Mesothelial cell of epicardium (in vitro differentiated cells): ENCODE measurements at places on chromosomes 12 and 14.

- no peak for DNase-seq
- H3K4me3 ChIP-seq, result no peak overlapping the region
- H3K27me3 ChIP-seq, result peaks cover 21% of the 10 kb centered on the region
- H3K36me3 ChIP-seq, result no peaks in the 10 kb centered on the region
- no peak overlapping the region for H3K27ac ChIP-seq
Measured at GRCh38 chr12:72323881-72324280, 51.7 kb downstream of the TRHDE start.

GRCh38 chr12:124033859-124034258 is 60.8 kb downstream of the ZNF664 start:
- H3K27ac ChIP-seq, result no peak overlapping the region
- no peak overlapping the region for H3K4me3 ChIP-seq
- H3K27me3 ChIP-seq, result no peaks in the 10 kb centered on the region
- no peak for DNase-seq
- no peaks in the 10 kb centered on the region for H3K36me3 ChIP-seq
- peaks cover 22% of the 10 kb centered on the region for H3K4me1 ChIP-seq

DNA sequence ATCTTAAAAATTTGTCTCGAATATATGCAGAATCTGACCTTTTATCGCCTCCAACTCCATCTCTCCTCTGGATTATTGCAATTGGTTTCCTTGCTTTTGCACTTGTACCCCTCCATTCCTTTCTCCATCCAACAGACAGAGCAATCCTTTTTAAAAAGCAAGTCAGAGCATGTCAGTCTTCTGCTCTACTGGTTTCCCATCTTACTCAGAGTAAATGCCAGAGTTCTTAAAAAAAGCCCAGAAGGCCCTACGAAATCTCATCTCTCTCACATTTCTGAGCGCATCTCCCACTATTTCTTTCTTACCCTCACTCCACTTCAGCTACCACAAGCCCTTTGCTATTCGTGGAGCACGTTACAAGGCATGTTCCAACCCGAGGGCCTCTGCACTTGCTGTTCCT is 236.9 kb upstream of the DDHD1 start:
- DNase-seq, result no peak
- no peak overlapping the region for H3K27ac ChIP-seq
- H3K4me3 ChIP-seq, result no peak overlapping the region
- H3K4me1 ChIP-seq, result no peaks in the 10 kb centered on the region

- H3K36me3 ChIP-seq, result no peaks in the 10 kb centered on the region
- no peaks in the 10 kb centered on the region for H3K27me3 ChIP-seq
- H3K4me3 ChIP-seq, result no peak overlapping the region
- H3K4me1 ChIP-seq, result no peaks in the 10 kb centered on the region
- no peak for DNase-seq
Measured at GRCh38 chr14:101506926-101507835, 54.1 kb upstream of the DIO3 start.

DNA sequence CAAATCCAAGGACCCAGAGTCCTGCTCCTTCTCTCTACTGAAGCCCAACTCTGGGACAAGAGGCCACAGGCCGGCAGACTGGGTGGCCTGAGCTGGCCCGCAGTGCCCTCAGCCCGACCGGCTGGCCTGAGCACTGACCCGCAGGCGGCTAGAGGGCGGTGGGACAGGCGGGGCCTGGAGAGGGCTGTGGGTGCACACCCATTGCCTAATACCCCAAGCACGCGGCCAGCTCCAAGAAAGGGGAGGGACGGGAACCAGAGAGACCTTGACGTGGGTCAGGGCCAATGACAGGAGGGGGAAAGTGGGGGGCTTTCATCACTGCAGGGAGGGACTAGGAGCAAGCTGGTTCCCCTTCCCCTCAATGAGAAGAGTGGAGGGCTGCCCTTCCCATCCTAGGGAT is 2.0 kb upstream of the WNT10B start:
- H3K4me1 ChIP-seq, result peaks cover 34% of the 10 kb centered on the region
- peaks cover 95% of the 10 kb centered on the region for H3K27me3 ChIP-seq
- no peaks in the 10 kb centered on the region for H3K36me3 ChIP-seq
- no peak overlapping the region for H3K27ac ChIP-seq
- no peak for DNase-seq

DNA sequence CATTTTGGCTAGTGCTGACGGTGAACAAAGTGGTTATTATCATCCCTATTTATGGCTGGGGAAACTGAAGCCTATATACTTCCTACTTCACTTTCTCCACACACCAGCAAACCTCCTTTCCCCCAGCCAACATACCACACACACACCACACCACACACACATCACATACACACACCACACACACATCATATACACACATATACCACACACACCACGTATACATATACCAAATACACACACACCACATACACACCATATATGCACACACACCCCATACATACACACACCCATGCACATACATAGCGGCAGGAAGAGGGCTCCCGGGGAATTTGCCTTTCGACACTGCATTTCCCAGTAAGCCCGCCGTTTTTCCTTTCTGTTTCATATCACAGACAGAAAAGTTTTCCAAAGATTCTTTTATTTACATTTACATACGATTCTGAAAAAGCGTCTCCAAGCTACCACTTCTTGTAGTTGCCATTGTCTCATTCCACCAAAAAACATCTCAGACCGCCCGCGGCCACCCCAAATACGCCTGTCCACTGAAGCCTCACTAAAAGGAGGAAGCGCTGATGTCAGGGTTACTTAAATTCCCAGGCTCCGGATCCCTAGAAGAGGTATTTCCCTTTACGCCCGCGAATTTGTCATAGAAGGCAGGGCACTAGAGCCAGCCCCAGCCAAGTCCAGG is 823 bp upstream of the RAB5B start:
- H3K27me3 ChIP-seq, result no peaks in the 10 kb centered on the region
- no peak overlapping the region for H3K4me3 ChIP-seq
- H3K36me3 ChIP-seq, result peaks cover 7% of the 10 kb centered on the region
- no peak overlapping the region for H3K27ac ChIP-seq
- DNase-seq, result no peak
- H3K4me1 ChIP-seq, result peaks cover 10% of the 10 kb centered on the region

DNA sequence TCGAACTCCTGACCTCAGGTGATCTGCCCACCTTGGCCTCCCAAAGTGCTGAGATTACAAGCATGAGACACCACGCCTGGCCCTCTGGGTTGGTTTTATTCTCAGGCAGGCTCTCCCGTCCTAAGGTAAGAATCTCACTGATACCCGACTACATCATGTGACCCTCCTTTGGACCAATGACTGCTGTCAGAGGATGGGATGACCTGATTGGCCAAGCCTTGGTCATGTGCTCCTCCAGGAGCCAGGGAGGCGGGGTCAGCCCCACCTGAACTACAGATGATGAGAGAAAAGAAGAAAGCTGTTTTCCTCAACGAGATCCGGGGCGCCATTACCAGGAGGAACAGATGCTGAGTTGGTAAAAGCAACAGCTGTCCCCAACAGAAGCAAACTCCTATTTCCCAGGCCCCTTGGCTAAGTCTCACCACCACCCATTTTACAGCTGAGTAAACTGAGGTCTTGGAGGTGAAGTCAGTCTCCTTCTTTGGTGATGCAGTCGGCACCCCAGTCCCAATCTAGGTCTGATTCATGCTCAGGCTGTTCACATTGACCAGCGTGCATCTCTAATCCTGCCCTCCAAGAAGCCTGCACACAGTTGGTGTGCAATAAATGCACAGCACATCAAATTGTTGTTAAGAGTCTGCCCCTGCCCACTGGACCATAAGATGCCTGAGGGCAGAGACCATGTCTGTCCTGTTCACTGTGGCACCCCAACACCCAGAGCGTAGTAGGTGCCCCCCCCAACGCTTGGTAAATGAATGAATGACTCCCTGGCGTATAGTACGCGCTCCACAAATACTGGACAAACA is 118.8 kb downstream of the SCARB1 start:
- H3K27ac ChIP-seq, result peak overlapping the region; percentile 85
- no peaks in the 10 kb centered on the region for H3K27me3 ChIP-seq
- peaks cover 27% of the 10 kb centered on the region for H3K4me1 ChIP-seq
- no peaks in the 10 kb centered on the region for H3K36me3 ChIP-seq
- no peak for DNase-seq
- H3K4me3 ChIP-seq, result no peak overlapping the region

DNA sequence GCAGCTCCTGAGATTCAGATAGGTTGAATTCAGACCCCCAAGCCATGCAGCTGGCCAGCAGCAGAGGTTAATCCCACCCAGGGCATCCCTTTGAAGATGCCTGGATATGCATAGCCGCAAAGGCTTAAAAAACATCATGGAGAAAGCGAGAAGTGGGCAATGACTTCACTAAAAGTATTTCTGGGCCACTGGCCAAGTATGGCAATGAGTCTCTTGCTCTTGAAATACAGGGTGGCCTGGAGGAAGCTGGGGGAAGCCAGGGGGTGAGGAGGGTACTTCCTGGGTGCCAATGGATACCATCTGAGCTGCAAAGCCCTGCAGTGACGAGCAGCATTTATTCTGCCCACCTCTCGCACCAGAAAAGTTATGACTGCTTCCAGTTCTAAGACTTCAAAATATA is 539.3 kb upstream of the TBX3 start:
- no peak for DNase-seq
- H3K36me3 ChIP-seq, result no peaks in the 10 kb centered on the region
- peak overlapping the region; percentile 95 for H3K27ac ChIP-seq
- H3K4me3 ChIP-seq, result no peak overlapping the region

DNA sequence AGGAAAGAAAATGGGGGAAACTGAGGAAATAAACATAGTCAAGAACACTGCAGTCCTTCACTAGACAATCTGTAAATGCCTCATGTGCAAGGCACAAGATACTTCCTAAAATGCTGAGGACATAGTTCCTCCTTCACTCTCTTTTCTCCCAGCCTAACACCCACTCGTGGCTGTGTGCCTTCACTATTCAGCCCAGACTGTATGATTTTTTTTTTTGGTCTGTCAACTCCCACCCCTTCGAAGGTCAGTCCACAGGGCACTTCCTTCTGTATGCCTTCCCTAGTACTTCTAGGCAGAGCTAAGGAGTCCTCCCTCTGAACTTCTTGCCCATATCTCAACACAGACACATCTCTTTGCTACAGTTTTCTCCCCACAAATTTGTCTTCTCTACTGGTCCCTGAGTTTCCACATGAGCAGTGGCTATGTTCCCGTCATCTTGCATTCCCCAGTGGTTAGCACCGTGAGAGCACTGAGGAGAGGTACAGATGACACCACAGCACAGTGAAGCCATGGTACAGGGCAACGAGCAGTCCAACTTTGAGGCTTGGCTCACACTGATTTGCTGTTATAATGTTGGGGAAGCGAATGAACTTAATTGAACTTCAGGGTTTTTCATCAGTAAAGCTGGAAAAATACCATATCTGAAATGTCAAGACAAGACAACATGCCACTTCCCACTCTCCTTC is 24.1 kb upstream of the SYCP3 start:
- no peak overlapping the region for H3K4me3 ChIP-seq
- peaks cover 11% of the 10 kb centered on the region for H3K36me3 ChIP-seq
- peaks cover 25% of the 10 kb centered on the region for H3K4me1 ChIP-seq
- no peaks in the 10 kb centered on the region for H3K27me3 ChIP-seq
- peak overlapping the region; percentile 1 for H3K27ac ChIP-seq

- H3K36me3 ChIP-seq, result peaks cover 8% of the 10 kb centered on the region
- no peak overlapping the region for H3K4me3 ChIP-seq
- H3K27me3 ChIP-seq, result no peaks in the 10 kb centered on the region
- peaks cover 28% of the 10 kb centered on the region for H3K4me1 ChIP-seq
Measured at GRCh38 chr12:94585626-94586025, 64.7 kb downstream of the TMCC3 start.

GRCh38 chr12:25394025-25394424 is 143.3 kb upstream of the KRAS start:
- H3K4me3 ChIP-seq, result no peak overlapping the region
- no peaks in the 10 kb centered on the region for H3K36me3 ChIP-seq
- H3K27me3 ChIP-seq, result no peaks in the 10 kb centered on the region

DNA sequence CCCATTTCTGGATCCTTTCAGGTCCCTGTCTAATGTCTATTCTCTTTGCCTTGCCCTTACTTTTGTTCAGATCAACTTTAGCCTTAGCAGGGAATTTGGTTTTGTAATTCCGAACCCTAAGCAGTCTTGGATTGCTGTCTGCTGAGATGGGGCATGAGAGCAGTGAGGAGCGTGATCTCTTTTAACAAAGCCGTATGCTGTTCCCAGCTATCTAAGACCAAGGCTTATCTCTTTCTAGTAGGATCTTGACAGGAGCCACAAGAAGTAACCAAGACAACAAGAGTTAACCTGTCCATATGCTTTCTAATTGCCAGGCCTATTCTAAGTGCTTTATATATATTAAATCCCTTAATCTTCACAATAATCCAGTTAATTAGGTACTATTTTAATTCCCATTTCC is 4.5 kb upstream of the DHRS7 start:
- DNase-seq, result no peak
- H3K36me3 ChIP-seq, result no peaks in the 10 kb centered on the region
- no peak overlapping the region for H3K4me3 ChIP-seq
- no peak overlapping the region for H3K27ac ChIP-seq
- H3K27me3 ChIP-seq, result peaks cover 2% of the 10 kb centered on the region
- H3K4me1 ChIP-seq, result no peaks in the 10 kb centered on the region

DNA sequence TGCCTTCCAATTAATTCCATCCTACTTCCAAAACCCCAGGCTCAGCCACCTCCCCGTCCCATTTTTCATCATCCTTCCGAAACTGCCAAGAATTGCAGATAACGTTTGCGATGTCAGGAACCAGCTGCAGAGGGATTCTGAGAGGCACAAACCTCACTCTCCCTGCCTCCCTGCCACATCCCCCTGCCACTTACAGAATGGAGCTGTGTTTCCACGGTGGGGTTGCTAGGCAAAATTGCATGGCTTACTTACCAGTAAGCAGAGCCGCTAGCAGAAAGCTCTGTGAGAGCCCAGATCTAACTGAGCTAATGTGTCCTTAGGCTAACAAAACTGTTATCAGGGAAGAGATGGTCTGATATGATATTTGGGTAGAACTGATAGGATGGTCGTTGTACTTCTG is 127.4 kb downstream of the KCNK10 start:
- H3K27me3 ChIP-seq, result peaks cover 48% of the 10 kb centered on the region
- H3K36me3 ChIP-seq, result no peaks in the 10 kb centered on the region
- no peak for DNase-seq
- H3K4me3 ChIP-seq, result no peak overlapping the region
- H3K4me1 ChIP-seq, result peaks cover 6% of the 10 kb centered on the region
- H3K27ac ChIP-seq, result no peak overlapping the region

DNA sequence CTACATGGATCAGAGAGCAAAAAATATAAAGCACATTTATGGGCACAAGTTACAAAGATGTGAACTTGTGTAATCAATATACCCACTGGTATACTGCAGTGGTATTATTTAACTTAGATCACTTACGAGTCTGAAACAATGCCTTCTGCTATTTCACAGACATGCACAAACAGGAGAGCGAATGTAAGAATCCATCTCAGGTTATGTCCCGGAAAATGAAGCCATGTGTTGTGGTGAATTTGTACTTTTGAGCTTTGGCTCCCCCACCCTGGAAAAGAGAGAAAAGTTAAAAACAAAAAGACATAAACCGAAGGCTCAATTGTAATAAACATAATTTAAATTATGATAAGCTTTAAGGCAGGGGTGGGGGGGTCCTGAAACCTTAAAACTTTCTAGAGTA is 7.6 kb downstream of the ABCC9 start:
- no peak overlapping the region for H3K27ac ChIP-seq
- DNase-seq, result no peak
- H3K4me1 ChIP-seq, result no peaks in the 10 kb centered on the region
